ENCODE measurements at places on chromosomes 4 and X.

GRCh38 chrX:11759172-11759460 lies 1.1 kb downstream of the MSL3 start:
- no peak for DNase-seq

DNA sequence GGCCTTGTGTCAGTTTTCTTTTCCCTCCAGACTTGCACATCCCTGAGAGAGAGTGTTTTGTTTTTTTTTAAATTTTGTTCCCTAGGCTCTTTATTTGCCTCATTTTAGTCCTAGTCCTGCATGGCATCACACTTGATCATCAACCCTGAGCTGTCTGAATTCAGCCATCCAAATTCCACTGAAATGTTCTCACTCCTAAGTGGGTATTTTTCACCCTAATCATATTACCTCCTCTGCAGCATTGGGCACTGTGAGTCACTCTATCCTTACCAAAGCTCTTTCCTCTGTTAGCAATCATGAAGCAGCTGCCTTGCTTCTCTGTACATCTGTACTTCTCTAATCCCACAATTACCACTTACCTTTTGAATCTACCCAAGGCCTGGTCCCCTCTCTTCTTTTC lies 356.6 kb upstream of the MAGEB2 start:
- DNase-seq: no peak

GRCh38 chr4:152342293-152342692 lies 193.6 kb downstream of the FBXW7 start:
- no peak for DNase-seq

GRCh38 chr4:53781629-53782457 lies 190.6 kb upstream of the LNX1 start:
- no peak for DNase-seq

- DNase-seq: no peak
Measured at GRCh38 chr4:6520051-6520636, 47.7 kb upstream of the PPP2R2C start.

All from amygdala (tissue), 56 donors.